ENCODE measurements at places on chromosomes 4 and X.

- peak; percentile 38 for DNase-seq
Observed at GRCh38 chr4:16196482-16197393, 29.5 kb downstream of the TAPT1 start.

GRCh38 chrX:125791787-125792186, 374.3 kb downstream of the DCAF12L2 start:
- DNase-seq, result no peak

- DNase-seq, result no peak
Observed at GRCh38 chr4:75243570-75243969, 270.6 kb downstream of the RCHY1 start.

DNA sequence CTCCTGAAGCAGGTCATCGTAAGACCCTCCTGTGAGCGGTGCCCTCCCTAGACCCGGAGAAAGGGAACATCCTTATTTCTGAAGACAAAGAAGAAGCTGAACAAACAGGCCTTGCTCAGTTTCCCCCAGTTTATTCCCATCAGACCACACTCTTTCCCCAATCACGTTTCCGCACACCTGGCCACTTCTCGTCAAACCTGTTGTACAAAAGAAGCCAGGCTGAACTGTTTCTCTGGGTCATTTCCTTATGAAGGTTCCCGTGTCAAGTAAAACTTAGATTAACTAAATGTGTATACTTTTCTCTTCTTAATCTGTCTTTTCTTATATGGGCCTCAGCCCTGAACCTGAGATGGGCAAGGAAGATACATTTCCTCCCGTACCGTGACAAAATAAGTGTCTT, 111.6 kb upstream of the ENPP6 start:
- no peak for DNase-seq

- DNase-seq, result peak; percentile 7
Observed at GRCh38 chrX:24231131-24231540, 81.6 kb downstream of the ZFX start.

DNA sequence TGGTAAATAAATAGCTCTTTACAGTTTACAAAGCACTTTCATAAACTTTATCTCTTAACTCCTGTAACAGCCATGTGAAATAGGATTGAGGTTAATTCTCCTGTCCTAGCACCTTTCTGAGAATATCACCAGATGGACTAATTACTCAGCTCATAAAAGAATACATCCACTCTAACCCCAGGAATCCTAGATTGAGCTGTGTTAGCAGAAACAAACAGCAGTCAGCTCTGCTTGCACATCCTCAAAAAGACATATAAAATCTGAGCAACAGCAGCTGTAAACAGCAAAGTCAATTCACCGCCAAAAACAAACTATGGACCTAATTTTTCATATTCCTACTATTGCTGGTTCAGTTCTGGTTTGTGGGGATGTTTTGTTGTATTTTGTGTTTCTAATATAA, 182.8 kb downstream of the QDPR start:
- no peak for DNase-seq

- DNase-seq, result no peak
Observed at GRCh38 chr4:107843391-107843790, 18.7 kb downstream of the SGMS2 start.

GRCh38 chrX:11557120-11557519, 108.6 kb downstream of the ARHGAP6 start:
- DNase-seq, result no peak

- DNase-seq, result no peak
Observed at GRCh38 chrX:111506826-111507225, 4.6 kb upstream of the SERTM2 start.

DNA sequence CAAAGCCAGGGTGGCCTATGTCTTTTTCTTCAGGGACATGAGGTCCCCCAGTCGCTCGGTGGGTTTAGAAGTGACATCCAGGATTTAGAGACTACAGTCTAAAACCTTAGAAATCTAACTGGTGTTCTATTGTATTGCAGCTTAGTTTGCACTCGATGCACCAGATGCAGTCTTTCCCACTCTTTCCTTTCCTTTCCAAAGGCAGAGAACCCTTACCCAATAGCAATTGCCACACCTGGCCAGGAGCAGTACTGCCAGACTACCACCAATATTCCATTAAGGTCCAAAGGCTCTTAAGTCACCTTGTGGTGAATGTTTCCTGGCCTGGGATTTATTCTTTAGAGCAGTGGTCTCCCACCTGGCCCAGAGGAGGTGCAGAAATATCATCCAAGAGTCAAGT, 1068.8 kb downstream of the FAM133A start:
- no peak for DNase-seq

GRCh38 chrX:105017641-105018040, 202.9 kb downstream of the TEX13A start:
- no peak for DNase-seq

GRCh38 chr4:106409901-106410889, 41.6 kb upstream of the GIMD1 start:
- DNase-seq, result no peak

DNA sequence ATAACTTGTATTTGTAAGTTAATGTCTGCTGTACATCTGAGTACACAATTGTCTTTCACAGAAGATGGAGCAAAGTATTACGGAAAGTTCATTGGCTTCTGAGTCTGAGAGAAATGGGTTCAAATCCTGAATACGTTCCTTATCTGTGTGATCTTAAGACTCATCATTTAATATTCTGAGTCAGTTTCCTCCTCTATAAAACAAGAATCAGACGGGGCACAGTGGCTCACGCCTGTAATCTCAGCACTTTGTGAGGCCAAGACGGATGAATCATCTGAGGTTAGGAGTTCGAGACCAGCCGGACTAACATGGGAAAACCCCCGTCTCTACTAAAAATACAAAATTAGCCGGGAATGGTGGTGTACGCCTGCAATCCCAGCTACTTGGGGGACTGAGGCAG, 57.8 kb downstream of the APBB2 start:
- DNase-seq, result peak; percentile 66

DNA sequence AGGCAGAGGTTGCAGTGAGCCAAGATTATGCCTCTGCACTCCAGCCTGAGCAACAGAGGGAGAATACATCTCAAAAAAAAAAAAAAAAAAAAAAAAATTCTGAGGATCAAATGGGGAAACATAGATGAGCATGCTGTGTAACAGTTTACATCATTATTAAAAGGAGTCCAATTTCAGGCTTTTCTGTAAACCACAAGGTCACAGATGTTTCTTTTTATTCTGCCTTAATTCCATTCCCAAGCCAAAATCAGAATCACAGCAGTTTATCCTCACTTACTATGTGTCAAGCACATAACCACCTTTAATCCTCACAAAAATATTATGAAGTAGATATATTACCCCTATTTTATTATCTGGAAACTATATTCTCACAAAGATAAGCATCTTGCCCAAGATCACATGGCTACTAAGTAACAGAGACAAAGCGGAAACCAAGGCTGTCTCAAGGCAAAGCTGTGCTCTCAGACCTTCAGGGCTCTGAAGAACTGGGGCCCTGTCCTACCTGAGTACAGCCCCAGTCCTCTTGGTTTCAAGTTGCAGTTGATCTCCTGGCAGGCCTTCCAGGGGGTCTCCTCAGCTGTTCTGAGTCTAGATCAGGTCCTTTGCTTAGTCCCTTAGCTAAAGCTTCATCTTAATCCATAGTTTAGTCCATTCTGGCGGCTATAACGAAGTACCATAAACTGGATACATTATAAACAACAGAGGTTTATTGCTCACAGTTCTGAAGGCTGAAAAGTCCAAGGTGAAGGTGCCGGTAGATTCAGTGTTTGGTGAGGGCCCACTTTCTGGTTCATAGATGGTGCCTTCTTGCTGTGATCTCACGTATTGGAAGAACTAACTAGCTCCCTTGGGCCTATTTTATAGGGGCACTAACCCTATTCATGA, 141.3 kb downstream of the PALLD start:
- DNase-seq, result no peak

- no peak for DNase-seq
Observed at GRCh38 chrX:21427086-21427485, 52.9 kb downstream of the CNKSR2 start.

DNA sequence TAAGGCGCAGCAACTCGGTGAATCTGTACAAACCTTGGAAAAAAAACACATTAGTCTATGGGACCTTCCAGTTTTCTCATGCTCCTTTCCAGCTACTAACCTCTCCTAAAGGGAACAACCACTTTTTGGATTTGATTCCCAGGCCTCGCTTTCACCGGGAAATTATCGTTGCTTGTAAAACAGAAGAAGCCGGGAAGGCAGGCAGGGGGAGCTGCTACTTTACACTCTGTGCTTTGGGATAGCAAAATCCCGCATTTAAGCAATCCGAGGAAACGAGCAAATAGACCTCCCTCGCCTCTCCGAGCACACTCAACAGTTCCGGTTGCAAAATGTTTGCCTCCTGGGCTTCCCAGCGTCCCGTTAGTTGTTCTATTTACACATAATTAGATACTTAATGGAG, 1.2 kb downstream of the CD38 start:
- no peak for DNase-seq

- DNase-seq, result no peak
Observed at GRCh38 chr4:23922541-23923111, 32.8 kb upstream of the PPARGC1A start.

- DNase-seq, result no peak
Observed at GRCh38 chr4:27068151-27068867, 207.7 kb downstream of the STIM2 start.

DNA sequence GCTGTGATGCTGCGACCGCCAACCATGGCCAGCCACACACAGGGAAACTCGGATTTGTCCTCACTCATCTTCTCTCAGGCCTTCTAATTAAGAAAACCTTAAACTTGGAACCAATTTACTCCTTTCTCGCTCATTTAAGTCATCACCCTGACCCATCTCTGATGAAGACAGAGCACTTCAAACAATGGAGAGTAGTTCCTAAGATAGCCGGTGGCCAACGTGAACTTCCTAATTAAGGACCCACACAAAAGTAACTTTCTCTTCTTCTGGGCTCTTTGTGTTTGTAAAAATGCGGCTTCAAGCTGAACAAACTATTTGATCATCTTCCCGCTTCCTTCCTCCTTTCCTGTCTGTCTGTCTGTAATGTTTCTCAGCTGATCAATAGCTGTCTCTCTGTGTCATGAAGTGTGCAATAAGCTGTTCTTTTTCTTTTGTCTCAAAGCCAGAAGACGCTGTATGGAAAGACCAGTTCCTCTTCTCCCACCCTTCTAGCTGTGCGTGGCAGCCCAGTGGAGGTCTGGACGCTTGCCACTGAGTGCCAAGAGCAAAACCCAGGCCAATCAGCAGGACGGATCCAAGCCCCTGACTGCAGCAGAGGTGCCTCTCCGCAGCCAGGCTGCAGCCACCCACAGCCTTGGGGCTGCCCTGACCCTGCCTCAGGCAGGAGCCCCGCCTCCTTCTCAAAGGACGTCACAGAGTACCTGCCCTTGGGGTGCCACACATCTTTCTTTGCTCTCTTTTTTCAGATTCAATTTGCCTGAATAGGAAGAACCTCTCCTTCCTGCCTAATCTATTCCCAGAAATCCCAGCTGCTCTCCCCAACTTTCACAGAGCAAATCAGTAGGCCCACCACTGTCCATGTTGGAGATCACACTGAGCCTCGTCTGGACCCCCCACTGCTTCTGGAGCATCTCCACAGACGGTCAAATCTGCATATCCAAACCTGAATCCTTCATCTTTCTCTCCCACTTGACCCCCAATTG, 59.3 kb downstream of the MAML3 start:
- DNase-seq, result no peak

DNA sequence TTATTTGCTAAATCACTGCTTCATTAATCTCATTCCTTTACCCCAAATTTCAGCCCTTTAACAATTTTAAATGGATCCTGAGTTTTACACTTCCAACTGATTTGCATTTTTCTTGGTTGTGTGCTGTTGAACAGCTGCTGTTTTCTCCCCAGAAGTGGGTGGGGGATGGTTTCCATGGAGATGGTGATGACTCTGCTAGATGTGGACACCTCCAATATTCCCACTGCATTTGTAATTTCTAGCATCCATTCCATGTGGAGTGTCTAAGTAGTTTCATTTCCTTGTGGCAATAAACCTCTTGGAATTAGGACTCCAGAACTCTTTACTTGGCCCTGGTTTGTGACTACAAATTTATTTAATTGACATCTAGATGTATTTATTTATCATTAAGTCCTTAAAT, 330.4 kb downstream of the GBA3 start:
- DNase-seq, result no peak

DNA sequence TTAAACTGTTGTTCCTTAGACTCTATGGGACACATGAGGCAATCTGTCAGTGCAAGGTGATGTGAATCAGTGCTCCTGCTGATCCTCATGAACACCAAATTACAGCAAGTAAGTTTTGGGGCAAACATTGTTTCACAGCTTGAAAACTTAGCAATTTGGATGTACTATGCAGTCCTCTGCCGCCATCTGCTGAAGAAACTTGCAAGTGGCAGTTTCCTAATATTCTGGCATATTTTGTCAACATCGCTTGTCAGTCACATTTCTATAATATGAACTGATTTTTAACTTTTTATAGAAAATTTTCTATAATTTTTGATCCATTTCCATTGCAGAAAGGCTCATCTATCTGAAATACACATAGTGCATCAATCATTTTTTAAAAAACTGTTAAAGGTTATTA, 56.3 kb downstream of the ZAR1 start:
- peak; percentile 12 for DNase-seq

DNA sequence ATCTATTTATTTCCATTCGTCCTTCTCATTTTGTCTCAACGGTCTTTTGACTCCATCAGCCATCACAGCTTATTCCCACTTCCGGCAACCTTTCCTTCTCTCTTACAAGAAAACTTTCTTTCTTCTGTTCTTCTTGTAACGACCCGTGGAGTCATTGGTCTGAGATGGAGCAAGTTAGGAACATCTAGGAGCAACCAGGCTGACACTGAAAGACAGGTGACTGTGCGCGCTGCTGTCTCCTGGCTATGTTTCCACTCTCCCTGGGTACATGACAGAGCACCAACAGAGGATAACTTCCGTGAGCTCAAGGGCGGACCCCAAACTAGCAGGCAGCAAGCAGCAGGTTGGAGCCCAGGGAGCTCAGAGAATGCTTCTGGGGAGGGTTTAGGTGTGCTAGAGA, 2.5 kb downstream of the FGF5 start:
- DNase-seq, result no peak

- no peak for DNase-seq
Observed at GRCh38 chr4:2320152-2320551, 58.2 kb upstream of the MXD4 start.

DNA sequence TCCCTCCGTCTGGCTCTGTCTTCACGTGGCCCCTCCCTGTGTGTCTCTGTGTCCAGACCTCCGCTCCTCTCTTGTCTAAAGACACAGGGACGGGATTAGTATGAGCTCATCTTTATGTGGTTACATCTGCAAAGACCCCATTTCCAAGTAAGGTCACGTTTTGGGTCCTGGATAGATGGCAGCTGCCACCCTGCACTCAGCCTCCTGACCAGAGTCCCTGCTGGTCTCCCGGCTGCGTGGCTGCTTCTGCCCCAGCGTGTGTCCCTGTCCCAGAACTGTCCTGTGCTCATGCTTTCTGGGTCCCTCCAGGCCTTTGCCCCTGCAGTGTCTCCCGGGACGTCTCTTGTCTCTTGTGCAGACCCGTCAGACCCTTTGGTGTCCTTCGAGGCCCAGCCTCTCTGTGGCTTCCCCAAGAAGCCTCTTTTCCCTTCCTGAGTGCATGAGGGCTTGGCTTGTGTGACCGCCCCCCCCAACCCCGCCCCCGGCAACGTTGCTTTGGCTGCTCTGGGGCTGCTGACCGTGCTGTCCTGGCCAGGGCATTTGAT, 107.3 kb downstream of the PSAPL1 start:
- no peak for DNase-seq

GRCh38 chr4:44771789-44772188, 45.4 kb upstream of the GNPDA2 start:
- DNase-seq, result no peak
